ENCODE measurements at places on chromosomes 12 and 14.

DNA sequence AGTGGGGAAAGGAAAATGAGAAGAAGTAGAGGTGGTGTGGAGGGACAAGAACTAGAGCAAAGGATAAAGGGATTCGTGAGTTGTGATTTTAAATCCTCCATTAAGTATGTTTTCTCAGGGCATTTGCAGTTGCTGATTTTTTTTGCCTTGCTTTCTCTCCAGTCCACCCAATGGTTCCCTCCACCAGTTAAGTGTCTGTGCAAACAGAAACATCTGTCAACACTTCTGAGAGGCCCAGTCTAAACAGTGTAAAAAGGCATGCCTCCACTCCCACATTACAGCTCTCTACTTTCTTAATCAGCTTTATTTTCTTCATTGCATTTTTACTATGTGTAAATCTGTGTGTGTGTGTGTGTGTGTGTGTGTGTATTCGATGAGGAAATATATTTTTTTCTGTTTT is 141.2 kb downstream of the PPFIA2 start:
- no peak for DNase-seq

DNA sequence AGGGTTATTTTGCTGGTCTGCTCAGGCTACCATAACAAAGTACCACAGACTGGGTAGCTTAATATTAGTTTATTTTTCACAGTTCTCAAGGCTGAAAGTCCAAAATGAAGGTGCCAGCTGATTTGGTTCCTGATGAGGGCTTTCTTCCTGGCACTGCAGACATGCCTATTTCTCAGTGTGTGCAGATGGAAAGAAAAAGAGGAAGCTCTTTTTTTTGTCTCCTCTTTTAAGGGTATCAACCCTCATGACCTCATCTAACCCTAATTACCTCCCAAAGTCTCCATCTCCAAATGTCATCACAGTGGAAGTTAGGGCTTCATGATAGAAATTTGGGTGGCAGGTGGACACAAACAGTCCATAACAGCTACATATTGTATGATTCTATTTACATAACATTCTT is 25.0 kb upstream of the POLR3B start:
- DNase-seq, result no peak

DNA sequence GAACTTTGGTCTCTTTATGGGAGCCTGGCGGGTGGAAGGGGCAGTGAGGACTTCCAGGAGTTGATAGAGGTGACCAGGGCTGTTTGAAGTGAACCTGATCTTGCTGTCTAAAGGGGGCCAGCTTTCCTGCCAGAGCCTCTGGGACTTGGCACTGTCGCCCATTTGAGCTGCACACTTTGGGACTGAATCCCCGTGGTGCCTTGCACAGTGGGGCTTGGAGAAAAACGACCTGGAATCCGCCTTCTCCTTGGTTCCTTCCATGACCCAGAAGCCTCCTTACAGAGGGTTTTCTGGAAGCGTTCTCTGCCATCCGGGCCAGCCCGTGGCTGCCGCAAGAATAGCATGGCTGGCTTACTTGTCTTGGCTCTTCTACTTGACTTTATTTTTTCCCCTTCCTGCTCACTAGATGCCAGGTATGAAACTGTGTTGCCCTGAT is 2.0 kb downstream of the RFLNA start:
- DNase-seq, result no peak

- DNase-seq, result peak; percentile 67
Measured at GRCh38 chr14:104800015-104800770, 708 bp upstream of the ZBTB42 start.

- DNase-seq, result no peak
Measured at GRCh38 chr12:81520064-81520945, 238.8 kb downstream of the PPFIA2 start.

DNA sequence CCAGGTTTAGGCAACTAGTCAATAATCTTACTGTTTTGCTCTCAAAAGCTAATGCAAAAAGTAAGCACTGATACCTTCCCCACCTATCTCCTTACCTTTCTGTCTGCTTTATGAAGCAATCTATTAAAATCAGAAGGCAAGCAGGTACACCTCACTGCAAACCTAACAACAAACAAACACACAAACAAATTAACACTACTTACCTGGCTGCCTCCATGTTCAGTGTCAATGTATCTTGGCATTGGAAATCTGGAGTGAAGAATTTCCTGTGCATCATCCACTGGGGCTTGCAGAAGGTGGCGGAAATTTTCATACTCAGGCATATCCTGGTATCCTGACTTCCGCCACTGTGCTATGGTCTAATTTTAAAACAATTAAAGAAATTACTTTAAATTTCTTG is 62.5 kb downstream of the SEC23A start:
- no peak for DNase-seq

DNA sequence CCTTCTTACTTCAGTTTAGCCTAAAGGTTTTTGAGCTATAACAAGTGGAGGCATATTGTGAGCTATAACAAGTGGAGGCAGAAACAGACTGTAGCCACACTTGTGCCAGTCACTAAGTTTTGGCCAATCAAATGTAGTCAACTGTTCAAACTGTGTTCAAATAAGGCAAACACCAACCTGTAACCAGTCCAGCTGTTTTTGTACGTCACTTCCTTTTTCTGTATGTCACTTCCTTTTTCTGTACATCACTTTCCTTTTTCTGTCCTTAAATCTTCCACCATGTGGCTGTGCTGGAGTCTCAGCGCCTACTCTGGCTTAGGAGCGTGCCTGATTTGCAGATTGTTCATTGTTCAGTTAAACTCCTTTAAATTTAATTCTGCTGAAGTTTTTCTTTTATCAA is 79.7 kb downstream of the FUT8 start:
- peak; percentile 44 for DNase-seq

DNA sequence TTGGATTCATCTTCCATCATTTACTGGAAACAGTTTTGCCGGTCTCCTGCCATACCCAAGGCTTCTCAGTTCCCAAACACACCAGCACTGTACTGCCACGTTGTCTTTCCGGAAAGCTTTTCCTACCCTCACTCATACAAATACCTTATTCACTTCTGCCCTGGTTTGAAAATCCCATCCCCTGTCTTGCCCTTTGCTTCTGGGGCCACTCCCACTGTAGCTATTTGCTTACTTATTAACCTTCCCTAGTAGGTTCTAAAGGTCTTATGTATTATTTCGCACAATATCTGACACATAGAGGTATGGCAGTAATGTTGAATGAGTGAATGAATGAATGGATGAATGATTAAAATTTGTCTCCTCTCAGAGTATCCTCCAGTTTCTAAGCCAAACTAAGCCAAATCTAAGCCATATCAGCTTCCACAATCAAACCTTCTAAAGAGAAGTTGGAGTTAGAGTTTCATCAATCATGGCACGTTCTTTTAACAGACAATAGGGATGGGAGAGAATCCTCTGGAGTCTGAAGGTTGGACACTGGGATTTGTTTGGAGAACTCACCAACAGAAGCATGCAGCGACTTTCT is 18.6 kb downstream of the TSPAN8 start:
- DNase-seq, result no peak

- no peak for DNase-seq
Measured at GRCh38 chr14:71985538-71986189, 53.4 kb downstream of the RGS6 start.

GRCh38 chr12:101696251-101697196 is 916 bp upstream of the CHPT1 start:
- peak; percentile 31 for DNase-seq

GRCh38 chr14:94122438-94122837 is 7.0 kb downstream of the IFI27L2 start:
- DNase-seq, result no peak

DNA sequence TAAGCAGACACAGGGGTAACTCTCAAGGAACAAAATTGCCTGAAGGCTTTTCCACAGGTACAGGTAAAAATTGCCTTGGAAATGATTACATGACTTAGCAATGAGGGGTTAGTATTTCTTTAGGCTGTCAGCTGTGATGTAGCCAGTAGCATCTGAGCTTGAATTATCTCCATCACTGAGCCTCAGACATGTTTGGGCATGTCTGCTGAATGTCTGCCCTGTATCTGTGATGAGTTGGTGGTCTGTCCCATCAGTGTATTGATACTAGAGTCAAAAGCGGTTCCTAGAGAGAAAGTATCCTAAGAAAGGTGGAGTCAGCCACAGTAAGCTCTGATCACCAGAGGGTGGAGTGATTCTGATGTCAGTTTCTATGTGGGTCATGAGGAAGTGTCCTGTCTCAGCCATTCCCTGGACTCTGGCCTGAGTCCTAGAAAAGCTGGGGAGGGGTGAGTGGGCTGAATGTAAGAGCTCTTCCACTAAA is 16.3 kb downstream of the AKAP6 start:
- peak; percentile 3 for DNase-seq

DNA sequence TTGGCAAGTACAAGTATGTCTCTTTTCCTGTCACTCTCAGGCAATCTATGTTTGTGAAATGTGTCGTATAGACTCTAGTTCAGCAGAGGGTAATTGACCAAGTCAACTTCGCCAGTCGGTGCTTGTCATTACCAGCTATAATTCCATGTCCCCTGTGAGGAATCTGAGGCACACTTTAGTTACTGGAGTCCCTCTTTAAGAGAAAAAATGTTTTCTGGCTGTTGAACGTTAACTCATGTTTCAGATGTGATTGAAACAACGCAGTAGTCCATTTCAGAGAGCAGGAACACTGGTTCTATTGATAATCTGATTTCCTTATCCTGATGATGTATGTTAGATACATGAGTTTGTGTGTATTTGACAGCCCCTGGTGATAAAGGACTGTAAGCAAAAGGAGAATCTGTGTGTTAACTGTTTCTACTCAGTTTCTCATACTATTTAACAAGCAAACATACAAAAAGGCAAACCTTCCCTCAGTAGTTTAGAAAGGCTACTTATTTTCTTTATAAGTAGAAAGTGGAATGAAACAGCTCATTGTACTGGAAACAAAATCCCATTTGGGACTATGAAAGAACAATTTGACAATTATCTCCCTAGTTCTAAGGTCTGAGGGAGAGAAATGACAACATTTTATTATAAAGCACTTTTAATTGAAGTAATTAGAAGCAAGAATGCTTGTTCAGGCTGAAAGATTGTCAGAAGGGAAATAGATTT is 161.1 kb upstream of the TRHDE start:
- no peak for DNase-seq

DNA sequence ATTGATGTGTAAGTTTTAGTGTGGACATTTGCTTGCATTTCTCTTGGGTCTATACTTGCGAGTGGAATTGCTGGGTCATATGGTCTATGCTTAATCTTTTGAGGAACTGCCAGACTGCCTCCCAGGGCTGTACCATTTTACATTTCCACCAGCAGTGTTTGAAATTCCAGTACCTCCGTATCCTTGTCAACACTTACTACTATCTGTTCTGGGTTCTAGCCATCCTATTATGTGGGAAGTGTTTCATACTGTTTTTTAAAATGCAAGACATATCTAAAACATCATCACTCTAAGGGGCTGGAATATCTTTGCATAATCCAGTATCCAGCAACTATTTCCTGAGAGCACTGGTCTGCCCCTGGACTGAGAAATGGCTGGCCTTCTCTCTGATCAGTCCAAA is 80.2 kb upstream of the RIN3 start:
- no peak for DNase-seq

Measured in inflammatory macrophage treated with lipopolysaccharide for 1 hour (primary cell).